Epithelial cell of proximal tubule (primary cell): ENCODE measurements at places on chromosomes 2 and 18.

GRCh38 chr18:59085797-59086196 is 53.9 kb upstream of the SEC11C start:
- DNase-seq = peak; percentile 47

DNA sequence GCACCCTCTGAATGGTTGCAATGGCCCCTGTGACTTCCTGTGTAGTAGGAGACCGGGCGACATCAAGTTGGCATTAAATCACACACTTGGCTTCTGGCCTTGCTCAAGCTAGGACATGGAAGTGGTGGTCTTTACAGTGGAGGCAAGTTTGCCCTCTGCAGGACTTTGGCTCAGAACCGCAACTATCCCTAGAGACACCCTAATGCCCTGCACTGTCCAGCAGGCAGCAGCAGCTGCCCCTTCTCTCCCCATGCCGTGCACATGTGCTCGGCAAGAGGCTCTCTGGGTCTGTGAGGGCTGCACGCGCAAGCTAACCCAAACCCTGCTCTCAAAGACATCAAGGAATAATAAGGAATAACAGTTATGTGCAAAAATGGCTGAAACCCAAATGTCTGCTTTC is 106.5 kb downstream of the COL6A3 start:
- no peak for DNase-seq

DNA sequence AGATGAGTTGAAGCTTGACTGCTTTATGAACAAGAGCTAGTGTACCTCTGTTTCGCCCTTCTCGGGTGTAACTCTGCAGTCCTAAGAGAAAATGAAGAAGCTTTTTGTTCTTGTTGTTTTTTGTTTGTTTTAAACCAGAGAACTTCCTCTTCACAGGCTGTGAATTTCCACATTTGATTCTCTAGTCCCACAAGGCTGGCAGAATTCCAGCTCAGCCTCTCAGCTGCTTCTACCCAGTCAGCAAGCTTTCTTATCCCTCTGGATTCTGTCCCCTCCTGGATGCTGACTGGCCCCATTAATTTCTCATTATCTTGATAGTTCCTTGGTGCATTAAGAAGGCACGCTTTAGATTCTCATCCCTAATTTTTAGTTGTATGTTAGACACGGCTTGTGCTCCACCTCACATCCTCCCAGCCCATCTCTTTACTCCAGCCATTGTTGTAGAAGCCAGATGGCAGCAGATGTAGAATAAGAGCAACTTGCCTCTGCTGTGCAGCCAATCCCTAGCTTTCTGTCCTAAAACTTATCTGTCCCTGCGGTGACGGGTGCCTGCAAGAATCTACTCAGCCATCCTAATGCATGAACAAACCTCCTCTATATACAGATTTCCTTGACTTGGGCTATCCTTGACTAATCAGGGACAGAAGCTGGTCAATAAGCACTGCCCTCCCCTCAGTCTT is 12.3 kb upstream of the RESP18 start:
- DNase-seq = no peak

DNA sequence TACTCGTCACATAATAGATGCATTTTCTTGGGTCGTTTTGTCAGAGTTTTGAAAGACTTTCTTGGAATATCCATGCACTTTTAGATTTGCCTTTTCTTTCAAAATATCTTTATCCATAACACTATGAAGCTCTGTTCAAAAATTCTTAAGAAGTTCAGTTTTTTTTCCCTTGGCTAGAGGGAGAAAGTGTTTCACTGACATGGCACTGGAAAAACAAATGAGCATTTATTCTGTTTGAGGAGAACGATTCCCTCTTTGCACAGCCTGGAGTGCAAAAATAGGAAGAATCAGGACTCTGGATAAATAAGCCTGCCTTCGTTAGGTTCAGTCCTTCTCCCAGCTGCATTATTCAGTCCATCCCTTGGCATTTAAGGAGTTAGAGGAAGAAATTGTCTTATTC is 91.0 kb upstream of the RPE start:
- no peak for DNase-seq

DNA sequence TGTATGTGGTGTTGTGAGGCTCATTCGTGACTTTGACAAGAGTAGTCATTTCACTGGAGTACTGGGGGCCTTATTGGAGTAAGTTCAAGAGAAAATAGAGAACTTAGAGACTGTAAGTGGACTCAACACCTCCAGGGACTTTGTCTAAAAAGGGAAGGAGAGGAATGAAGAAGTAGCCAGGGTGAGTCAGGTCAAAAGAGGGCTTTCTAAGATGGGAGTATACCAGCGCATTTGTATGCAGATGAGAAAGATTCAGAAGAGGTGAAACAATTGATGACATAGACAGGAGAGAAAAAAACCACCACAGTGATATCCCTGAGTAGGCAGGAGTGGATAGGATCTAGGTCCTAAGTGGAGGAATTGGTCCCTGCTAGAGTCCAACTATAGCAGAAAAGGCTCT is 246.8 kb downstream of the IKZF2 start:
- DNase-seq = no peak

DNA sequence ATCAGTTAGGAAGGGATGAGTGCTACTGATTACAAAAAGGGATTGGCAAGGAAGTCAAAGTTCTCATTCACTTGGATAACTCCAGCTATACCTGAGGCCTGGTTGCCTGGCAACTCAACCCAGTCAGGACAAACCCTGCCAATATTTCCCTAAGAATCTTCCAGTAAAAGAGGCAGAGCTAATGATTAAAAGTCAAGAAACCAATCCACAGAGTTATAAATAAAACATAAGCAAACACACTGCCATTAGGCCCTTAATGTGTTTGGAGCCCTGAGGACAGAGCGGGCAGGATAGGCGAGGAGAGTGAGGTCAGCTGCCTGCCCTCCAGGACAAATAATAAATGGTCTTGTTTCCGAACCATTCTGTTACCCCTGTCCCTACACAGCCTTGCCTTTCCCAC is 215.6 kb upstream of the NABP1 start:
- peak; percentile 80 for DNase-seq

- DNase-seq = no peak
These were observed 930.2 kb upstream of the PIK3C3 start for GRCh38 chr18:41024792-41025191.

GRCh38 chr2:241943961-241944575 is 74.5 kb downstream of the RTP5 start:
- DNase-seq = no peak
